ENCODE measurements at places on chromosomes 1 and 21. TPM values are rescaled to one million over a fixed set of nuclear protein-coding genes. Genes with fewer than 3 reads are reported as not detected.

DNA sequence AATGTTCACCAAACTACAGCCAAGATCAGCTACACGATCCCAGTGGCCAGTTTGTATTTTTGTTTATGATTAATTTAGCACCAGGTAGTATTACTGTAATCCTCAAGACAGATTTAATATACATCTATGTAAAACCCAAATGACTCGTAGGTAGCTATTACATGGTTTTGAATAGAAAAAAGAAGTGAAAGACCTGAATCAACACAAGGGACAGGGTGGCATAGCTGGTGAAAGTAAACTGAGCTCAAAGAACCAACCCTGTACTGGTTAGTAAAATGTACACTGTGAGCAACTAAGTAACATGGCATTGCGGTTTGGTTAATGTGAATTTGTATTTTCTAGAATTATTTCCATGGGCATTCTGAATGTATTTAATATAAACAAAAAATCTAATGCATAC lies 8.8 kb downstream of the GPATCH2 start:
- H3K27me3 ChIP-seq, result no peaks in the 10 kb centered on the region
- H3K4me3 ChIP-seq, result no peak overlapping the region
- no peak overlapping the region for H3K27ac ChIP-seq
- no peak for DNase-seq

DNA sequence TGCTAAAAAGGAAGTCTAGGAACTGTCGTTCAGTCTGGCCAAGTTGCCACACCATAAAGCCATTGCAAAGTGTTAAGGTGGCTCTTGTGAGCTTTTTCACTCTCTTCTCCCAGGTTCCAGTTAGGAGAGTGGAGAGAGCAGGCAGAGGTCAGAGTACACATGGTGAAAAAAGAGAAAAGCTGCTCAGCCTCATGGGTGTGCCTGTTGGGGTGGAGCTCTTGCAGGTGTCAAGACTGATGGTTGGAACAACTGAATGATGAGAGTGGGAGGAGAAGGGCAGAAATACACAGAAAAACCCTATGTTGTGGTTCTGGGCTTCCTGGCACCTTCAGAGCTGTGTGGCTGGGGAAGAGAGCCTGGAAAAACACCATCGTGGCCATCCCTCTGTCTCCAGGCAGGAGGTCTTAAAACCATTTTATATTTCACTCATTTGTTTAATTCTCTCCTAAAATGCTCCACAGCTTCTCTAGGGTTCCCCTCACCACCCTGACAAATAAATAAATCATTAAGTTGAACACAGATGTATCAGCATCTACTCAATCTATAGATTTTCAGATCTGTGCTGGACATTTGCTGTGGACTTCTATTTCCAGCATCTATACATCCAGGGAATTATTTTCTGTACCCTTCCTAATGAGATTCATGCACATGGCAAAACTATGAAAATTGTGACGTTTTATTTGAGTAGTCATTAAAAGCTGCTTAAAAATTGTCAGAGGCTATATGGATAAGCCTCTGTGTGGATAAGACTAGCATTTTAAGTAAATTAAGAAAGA lies 17.5 kb downstream of the UBASH3A start:
- H3K4me1 ChIP-seq, result peaks cover 87% of the 10 kb centered on the region
- peak; percentile 53 for DNase-seq
- H3K4me3 ChIP-seq, result no peak overlapping the region
- peak overlapping the region; percentile 62 for H3K27ac ChIP-seq

DNA sequence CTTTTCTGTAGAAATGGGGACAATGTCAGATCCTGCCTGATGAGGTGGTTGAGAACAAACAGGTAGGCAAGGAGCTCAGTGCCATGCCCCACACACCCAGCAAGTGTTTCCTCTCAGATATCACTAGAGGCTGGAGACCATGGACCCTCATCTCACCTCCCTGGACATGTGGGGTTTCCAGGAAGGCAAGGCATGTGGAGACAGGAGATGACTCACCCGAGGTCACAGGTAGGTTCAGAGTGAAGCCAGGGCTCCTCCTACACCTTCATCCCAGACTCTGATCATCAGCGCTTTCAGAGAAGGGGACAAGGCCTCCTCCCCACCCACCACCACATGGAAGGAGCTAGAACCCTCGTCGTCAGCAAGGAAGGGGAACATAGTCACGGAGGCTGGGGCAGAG lies 69.2 kb downstream of the MATN1 start:
- DNase-seq, result no peak
- H3K36me3 ChIP-seq, result no peaks in the 10 kb centered on the region
- H3K27me3 ChIP-seq, result peaks cover 9% of the 10 kb centered on the region
- H3K27ac ChIP-seq, result no peak overlapping the region

DNA sequence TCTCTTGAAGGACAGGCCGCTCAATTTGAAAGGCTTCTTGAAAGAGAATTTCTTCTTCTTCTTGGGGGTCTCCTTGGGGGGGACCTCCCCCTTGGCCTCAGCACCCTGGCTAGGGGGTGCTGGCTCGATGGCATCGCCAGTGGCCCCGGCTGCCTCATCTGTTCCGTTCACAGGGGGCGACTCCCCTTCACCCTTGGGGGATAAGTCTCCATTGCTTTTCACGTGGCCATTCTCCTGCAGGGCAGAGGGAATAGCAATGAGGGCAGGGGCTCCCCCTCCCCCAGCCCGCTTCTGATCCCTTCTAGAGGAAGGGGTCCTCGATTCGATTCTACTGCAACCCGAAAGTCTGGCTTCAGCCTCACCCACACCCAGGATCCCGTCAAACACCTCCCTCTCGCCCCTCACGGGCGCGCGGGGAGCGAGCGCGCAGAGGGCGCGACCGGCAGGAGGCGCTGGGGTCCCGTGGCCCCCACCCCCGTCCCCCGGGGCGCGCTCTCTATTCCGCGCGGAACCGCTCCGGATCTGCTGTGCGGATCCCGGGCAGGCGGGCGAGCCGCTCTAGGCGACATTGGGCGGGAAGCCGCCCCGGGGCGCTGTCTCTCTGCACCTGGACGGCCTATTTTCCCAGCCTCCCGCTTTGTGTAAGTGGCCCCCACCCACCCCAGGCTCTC lies 1.0 kb downstream of the MARCKSL1 start:
- H3K4me3 ChIP-seq, result peak overlapping the region; percentile 75
- peak; percentile 57 for DNase-seq
- peaks cover 51% of the 10 kb centered on the region for H3K4me1 ChIP-seq
- H3K27ac ChIP-seq, result peak overlapping the region; percentile 37
- peaks cover 13% of the 10 kb centered on the region for H3K36me3 ChIP-seq

GRCh38 chr1:235259133-235259778 lies 68.7 kb downstream of the ARID4B start:
- peaks cover 54% of the 10 kb centered on the region for H3K4me1 ChIP-seq
- peaks cover 7% of the 10 kb centered on the region for H3K36me3 ChIP-seq
- no peaks in the 10 kb centered on the region for H3K27me3 ChIP-seq
- DNase-seq, result no peak

- H3K4me1 ChIP-seq, result peaks cover 56% of the 10 kb centered on the region
- no peak for DNase-seq
- H3K27me3 ChIP-seq, result no peaks in the 10 kb centered on the region
- H3K27ac ChIP-seq, result no peak overlapping the region
- no peak overlapping the region for H3K4me3 ChIP-seq
These were observed 125.6 kb downstream of the KCNN3 start for GRCh38 chr1:154744352-154745035.

- peak; percentile 67 for DNase-seq
- peaks cover 10% of the 10 kb centered on the region for H3K4me1 ChIP-seq
- H3K27ac ChIP-seq, result no peak overlapping the region
- H3K4me3 ChIP-seq, result no peak overlapping the region
- H3K27me3 ChIP-seq, result peaks cover 7% of the 10 kb centered on the region
- no peaks in the 10 kb centered on the region for H3K36me3 ChIP-seq
These were observed 22.4 kb upstream of the SYNC start for GRCh38 chr1:32724678-32725614.

GRCh38 chr1:248779350-248779749 lies 23.8 kb upstream of the LYPD8 start:
- H3K27ac ChIP-seq, result no peak overlapping the region
- no peak for DNase-seq
- no peak overlapping the region for H3K4me3 ChIP-seq
- H3K36me3 ChIP-seq, result no peaks in the 10 kb centered on the region
- H3K4me1 ChIP-seq, result no peaks in the 10 kb centered on the region

DNA sequence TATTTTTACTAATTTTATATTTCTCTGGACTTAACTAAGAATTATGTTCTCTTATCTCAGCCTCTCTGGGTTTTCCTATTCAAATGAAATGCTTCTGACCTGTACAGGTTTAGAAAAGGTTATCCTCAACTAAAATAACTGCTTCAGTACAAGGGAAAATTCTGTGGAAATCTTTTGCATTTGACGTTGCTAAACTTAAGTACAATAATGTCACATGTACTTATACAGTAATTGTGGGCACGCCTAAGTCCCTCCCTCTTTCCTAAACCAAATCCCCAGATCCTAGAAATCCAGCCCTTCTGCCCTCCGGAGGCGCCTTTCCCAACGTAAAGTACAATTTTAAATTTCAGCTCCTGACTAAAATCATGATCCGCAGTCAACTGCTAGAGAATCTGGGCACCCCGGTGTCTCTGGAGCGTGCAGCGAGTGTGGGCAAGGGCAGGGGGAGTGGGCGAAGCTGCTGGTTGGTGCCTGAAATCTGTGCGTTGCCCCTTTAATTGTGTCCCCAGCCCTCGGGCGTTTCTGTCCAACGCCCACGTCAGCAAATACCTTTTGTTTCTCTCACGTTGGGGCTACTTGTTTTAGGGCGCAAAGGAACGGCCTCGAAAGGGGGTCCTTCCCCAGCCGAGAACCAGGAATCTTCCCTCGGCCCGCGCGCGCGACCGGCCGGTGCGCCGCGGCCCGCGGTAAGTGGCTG lies at the start of gene ZBTB8A:
Gene ZBTB8A (plus strand): TSS at position 541 of the 697 bp plus-strand sequence. CDS start 53,505 bp downstream, outside the sequence.
- no peak within 1 kb of the TSS for H3K27ac ChIP-seq
- peak; percentile 21 for DNase-seq
- peak within 1 kb of the TSS; percentile 77 for H3K4me3 ChIP-seq
- H3K4me1 ChIP-seq, result peaks cover 8% of the 10 kb centered on the region

- no peaks in the 10 kb centered on the region for H3K27me3 ChIP-seq
- H3K4me3 ChIP-seq, result no peak overlapping the region
- DNase-seq, result no peak
- H3K4me1 ChIP-seq, result no peaks in the 10 kb centered on the region
- H3K27ac ChIP-seq, result no peak overlapping the region
- peaks cover 2% of the 10 kb centered on the region for H3K36me3 ChIP-seq
These were observed 177.6 kb downstream of the GABPA start for GRCh38 chr21:25912402-25912746.

Gene CLCNKB
- not detected for total RNA-seq

Gene GOLT1A
- not detected for total RNA-seq

Gene LCE1C
- not detected for total RNA-seq

All from activated naive CD4-positive, alpha-beta T cell treated with anti-CD3 and anti-CD28 coated beads for 36 hours (primary cell).